Stimulated activated CD4-positive, alpha-beta T cell treated with anti-CD3 and anti-CD28 coated beads, Interleukin-4, amount 100 ng/mL, for 24 hours (primary cell): ENCODE measurements at places on chromosomes 5 and 9.

GRCh38 chr5:131382407-131383395 is 118.8 kb downstream of the CDC42SE2 start:
- DNase-seq = peak; percentile 55

- no peak for DNase-seq
Observed at GRCh38 chr9:4114569-4115505, 185.0 kb downstream of the GLIS3 start.

DNA sequence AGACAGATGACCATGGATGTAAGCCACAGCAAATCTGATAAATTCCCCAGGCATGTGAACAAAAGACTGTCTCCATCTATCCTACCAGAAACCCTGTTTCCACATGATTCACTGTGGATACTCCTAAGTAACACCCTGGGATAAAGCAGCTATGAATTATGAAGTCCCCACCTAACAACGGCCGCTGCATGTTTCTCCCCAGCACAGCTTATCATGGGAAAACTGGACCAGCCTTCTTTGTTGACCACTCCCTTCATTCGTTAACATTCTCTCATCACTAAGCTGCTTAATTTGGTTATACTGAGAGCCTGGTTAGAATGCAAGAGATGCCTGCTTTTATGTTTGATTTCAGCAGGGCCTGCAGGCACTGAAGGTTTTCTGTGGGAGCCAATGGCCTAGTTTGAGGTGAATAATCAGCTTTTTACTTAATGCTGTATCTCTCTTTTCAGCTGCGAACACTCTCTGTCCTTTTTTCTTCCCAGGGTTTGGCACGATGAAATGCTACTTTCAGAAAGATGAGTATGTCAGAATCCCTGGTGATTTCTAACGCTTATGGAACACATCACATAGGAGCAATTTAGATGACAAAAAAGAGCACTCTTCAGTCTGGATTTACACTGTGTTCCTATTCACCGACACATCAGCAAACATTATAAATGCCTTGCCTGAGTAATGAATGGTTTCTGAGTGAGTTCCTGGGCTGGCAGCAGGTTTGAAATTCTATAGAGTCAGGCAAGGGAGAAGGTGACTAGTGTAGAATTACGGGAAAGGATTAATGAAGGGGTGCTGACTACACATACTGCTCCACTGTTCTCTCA is 318.4 kb upstream of the ZNF608 start:
- DNase-seq = no peak

- DNase-seq = no peak
Observed at GRCh38 chr9:111630182-111630963, 761 bp upstream of the DNAJC25 start.

DNA sequence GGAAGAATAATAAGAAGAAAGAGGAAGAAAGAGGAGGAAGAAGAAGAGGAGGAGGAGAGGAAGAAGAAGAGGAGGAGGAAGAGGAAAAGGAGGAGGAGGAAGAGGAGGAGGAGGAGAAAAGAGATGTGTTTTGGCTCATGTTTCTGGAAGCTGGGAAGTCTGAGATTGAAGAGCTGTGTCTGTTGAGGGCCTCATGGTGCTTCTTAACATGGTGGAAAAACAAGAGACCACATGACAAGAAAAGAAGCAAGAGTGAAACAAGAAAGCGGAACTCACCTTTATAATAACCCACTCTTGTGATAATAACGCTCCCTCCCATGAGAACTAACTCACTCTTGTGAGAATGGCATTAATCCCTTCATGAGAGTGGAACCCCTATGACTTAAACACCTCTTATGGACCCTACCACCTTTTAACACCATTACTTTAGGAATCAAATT is 36.1 kb upstream of the RANBP6 start:
- DNase-seq = no peak

GRCh38 chr5:141641634-141642267 is 5.0 kb downstream of the RELL2 start:
- DNase-seq = peak; percentile 43
